Fibroblast of mammary gland (primary cell): ENCODE measurements at places on chromosomes 2 and 18.

- DNase-seq = no peak
These were observed 44.1 kb downstream of the SCN2A start for GRCh38 chr2:165283342-165283741.

- DNase-seq = no peak
These were observed 21.1 kb downstream of the MBP start for GRCh38 chr18:77111449-77111848.

DNA sequence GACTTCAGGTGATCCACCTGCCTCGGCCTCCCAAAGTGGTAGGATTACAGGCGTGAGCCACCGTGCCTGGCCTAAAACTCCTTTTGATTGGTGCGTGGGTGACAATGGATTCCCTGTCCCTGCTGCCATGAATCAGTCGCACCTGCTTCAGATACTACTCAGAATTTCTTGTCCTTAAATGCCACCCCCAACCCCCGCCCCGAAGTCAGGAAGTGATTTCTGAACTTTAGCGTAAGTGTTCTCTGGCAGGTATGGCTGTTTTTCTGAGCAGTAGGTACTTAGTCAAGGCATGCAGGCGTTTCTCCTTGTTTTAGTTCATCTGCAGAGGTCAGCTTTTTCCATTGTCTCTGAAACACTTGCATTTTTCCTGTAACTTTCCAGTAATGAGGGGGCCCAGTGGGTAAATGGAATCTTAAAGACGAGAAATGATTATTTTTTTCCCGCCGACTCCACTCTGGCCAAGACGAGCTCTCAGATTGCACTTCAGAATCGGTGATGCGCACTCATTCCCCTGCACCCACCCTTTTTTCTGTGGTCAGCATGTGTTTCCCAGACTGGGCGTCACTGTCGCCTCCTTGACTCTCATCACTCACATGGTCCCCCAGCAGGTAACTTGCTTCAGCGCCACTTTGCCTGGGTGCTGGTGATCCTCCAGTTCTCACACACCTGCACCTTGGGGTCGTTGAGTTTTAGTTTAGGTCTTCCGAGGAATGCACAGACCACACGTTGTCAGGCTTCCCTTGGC, 179.7 kb downstream of the GBX2 start:
- no peak for DNase-seq

DNA sequence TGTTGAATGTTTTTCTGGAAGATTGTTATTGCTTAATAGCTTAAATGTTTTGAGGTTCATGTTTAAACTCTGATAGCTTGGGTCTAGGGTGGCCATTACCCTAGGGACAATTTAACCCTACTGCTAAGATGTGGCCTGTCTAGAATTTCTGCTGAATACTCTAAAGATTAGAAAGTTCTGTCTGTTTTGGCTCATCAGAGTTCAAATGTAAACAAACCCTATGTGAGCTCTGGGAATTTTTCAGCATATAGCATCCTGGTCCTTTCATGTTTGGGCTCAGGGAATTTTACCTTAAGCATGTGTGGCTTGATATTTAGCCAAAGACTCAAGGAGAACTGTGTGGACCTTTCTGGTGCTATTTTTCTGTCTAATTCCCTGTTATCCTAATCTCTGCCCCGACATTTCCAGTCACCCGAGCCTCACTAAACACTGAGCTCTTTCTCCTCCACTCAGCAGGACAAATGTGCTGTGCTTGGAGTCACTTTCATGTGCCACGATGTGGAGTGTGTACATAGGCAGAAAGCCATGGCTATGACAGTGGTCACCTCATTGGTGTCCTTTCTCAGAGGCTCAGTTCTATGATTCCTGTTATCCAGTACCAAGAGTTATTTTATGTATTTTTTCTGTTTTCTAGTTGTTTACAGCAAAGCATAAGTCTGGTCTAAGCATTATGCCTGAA, 492.5 kb upstream of the SPHKAP start:
- no peak for DNase-seq

DNA sequence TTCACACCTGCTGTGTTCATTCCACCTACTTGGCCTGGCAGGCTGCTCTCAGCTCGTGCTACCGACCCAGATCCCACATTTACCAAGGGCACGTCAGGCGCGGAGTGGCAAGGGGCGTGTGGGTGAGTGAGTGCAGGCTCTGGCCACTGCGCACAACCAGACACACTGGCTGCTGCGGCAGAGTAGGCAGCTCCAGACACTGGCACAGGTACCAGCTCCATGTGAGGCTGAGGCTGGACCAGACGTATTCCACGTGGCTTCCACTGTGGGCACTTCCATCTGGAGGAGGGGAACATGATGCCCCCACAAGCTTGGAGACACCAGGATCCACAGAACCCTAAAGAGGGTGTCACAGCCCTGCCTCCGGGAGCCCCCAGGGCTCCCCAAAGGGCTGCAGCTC, 74.6 kb upstream of the ZNF804A start:
- no peak for DNase-seq

GRCh38 chr2:46355756-46356155, 58.5 kb downstream of the EPAS1 start:
- DNase-seq = no peak

DNA sequence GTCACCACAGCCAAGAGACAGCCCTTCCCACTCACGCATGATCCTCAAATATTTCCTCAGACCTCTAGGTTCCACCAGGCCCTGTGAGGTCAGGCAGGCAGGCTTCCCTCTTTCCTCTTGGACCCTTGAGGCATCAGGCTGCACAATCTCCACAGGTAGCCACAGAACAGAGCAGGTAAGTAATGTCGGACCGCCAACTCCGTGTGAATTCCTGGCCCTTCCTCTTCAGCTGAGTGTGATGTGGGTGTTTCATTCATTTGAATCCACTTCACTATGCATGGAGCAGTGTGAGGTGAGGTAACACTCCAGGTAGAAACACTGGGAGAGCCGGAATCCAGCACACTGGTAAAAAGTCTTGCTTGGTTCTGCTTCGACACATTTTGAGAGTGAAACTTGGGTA, 44.0 kb downstream of the MRPL35 start:
- no peak for DNase-seq

DNA sequence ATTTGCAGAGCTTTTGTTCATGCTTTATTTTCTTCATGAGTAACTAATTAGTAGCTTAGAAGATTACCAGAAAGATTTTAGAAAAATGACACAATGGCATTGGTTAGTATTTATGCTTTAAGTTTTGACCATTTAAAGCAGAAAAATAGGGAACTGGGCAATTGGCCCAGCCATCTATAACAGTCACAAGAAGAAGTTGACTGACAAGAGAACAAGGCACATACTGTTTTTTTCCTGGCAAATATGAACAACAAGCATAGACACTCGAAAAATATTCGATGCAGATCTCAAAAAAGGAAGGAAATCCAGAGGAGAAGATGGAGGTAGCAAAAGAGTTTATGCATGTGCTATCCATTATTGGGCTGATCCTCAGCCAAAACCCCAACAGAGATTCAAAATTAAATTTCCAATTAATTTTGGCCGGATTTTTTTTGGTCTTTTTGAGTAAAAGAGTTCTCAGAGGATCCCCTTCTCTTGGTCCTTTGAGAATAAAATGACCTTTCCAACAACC, 200.8 kb upstream of the SLC35G4 start:
- DNase-seq = no peak

DNA sequence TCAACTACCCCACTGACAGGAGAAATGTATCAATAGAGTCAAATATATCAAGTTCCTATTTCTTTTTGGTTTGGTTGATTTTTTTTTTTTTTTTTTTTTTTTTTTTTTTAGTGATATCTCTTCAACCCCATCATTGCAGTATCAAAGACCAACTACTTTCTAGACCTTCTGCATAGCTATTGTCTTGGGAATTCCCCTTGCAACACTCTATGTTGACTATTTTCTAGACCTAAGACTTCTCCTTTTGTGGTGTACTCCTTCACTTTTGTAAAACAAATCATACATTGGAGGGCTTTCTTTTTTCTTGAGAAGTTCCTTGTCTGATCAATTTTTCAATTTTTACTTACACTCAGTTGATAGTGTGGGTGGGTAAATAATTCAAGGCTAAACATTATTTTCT, 46.5 kb upstream of the NR4A2 start:
- DNase-seq = no peak

DNA sequence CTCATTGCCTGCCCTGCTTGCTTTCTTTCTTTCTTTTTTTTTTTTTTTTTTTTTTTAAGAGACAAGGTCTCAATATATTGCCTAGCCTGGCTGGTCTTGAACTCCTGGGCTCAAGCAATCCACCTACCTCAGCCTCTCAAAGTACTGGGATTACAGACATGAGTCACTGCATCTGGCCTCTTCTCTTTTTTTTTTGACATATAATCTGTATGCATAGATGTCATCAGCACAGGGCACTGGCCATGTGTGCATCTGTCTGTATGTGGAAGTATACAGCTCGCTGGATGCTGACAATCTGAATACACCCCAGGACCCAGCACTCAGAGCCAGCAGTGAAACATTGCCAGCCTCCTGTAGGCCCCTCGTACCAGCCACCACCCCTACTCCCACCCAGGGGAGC, 49.5 kb downstream of the TFCP2L1 start:
- peak; percentile 3 for DNase-seq

- no peak for DNase-seq
These were observed 52.6 kb upstream of the NFU1 start for GRCh38 chr2:69489793-69490192.

DNA sequence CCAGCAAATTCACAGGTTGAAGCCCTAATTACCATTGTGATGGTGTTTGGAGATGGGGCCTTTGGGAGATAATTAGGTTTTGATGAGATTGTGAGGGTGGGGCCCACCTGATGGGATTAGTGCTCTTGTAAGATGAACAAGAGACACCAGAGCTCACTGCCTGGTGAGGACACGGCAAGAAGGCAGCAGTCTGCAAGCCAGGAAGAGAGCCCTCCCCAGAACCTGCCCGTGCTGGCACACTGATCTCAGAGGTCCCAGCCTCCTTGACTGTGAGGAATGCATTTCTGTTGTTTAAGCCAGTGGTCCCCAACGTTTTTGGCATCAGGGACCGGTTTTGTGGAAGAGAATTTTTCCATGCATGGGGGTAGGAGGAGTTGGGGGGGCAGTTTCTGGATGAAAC, 240.7 kb downstream of the KLHL29 start:
- no peak for DNase-seq

- DNase-seq = no peak
These were observed 51.5 kb upstream of the FAHD2A start for GRCh38 chr2:95350774-95351597.

- peak; percentile 94 for DNase-seq
These were observed 6.9 kb upstream of the STAT1 start for GRCh38 chr2:191020742-191021381.

GRCh38 chr2:226916669-226917068, 80.8 kb downstream of the RHBDD1 start:
- no peak for DNase-seq

DNA sequence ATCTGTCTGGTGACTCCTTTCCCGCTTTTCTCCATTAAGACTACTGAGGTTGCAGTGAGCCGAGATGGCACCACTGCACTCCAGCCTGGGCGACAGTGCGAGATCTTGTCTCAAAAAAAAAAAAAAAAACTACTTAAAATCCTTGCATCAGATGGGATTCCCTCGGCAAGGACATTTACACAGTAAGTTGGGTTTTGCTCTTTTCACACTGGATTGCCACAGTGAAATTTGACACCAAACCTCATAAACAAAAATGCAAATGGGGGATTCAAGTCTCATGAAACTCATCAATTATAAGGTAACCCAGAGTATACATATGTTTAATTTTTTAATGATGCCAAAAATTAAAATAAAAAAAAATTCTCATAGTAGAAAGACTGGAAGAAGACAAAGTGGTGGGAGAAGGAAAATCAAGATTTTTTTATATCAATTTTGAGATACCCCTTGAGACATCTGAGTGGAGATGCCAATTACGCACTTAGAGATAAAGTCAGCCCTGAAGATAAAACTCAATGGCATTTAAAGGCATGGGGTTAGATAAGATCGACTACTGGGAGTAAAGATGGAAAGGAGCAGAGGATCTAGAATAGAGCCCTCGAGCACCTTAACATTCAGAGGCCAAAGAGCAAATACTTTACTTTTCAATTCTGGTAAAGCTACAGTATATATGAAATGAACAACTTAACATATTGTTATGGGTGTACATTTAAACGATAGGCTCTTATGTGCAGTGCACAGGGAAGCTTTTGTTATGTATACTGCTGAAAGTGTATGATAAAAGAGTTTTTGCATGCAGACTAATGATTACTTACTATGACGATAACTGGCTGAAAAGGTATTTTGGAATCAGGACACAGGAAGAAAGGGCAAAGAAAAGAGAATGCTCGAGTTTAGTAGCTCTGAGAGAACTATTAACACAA, 37.6 kb downstream of the CHMP3 start:
- DNase-seq = no peak

DNA sequence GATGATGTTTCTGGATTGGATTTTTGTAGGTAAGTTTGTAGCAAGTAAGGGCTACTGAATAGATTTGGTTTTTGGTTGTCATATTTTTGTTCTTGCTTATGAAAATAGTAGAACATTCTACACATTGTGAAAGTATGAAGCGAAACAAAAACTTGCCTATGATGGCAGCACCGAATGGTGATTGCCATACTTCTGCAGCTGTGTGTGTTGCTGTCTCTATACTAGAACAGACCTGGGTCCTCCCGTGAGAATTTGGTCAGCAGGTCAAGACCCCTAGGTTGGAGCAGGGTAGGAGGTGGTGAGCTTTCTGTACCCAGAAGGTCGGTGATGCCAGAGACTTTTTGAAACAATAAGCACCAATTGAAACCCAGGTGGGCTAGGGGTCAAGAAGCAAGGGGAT, 322.6 kb downstream of the PRKCE start:
- no peak for DNase-seq

DNA sequence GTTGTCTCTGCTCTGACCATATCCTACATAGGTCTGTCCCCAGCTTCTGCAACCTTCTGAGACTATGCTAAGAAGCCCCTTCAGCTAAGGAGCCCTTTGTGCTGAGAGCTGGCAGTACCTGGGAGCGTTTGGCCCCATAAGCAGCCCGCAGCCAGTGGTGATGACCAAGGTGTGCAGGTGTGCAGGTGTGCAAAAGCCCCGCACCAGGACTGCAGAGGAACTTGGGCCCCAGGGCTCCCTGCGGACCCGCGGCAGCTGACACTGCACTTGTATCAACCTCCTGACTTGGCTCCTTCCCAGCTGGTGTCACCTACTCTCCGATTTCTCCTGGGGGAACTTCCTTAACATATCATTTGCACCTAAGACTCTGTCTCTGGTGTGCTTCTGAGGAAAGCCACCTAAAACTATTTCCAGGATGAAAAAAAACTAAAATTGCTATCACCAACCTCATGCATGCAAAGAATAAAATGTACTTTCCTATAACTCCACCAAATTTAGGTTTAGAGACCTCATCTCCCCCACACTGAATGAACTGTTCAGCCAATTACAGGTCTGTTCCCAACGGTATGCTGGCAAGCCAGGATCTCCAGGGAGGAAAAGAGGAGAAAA, 16.1 kb upstream of the GNAL start:
- DNase-seq = no peak

- DNase-seq = no peak
These were observed 27.0 kb upstream of the ZEB2 start for GRCh38 chr2:144546933-144547332.

GRCh38 chr2:204312105-204312504, 233.2 kb upstream of the PARD3B start:
- DNase-seq = no peak

- DNase-seq = no peak
These were observed 175.6 kb upstream of the FANCL start for GRCh38 chr2:58416696-58417095.

- peak; percentile 95 for DNase-seq
These were observed 96.9 kb downstream of the HNRNPLL start for GRCh38 chr2:38505779-38506178.
